ENCODE measurements at places on chromosomes 7 and 10.
A peak's percentile ranks its signal among the peaks of the same experiment; 100 is the strongest.

DNA sequence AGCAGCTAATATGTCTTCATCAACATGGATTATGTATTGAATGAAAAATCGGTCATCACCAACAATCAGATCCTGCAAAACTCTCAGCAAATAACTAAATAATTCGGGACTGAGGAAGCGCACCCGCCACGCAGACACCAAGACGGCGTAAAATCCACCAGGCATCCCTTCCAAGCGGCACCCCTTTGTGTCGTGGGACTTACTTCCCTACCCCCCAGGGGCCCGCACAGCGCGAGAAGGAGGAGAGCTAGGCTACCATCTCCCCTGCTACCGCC is 721 bp downstream of the ARL3 start:
- DNase-seq = no peak

GRCh38 chr10:89521368-89521767 is 14.0 kb downstream of the SLC16A12 start:
- no peak for DNase-seq

DNA sequence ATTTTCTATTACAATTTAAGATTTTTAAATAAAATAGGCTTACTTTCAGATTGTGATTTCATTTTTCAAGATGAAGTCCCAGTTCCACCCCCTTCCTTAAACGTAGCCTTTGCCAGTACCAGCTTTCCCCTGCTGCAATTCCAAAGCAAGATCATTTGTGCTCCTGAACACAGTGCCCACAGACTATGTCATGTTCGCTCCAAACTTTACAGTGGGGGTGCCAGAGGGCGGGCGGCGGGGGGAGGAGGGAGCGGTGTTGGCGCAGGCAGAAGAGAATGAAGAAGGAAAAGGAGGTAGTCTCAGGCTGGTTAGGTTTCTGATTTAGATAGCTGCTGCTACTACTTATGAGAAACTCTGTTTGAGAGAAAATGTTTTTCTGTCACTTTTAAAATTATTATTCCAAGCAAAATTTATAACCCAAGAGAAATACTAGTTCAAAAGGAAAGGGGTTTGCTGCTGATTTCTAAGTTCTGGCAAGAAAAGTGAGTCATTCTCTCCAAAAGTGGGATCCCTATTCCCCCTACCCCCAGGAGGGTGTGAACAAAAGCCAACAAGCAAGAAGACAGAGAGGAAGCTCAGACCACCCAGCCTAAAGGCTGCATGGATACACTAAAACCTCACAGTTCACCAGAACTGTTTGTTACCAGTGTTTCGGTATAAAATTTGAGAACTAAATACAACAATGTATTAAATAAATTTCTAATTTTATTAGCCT is 109.6 kb downstream of the SRPK2 start:
- no peak for DNase-seq

DNA sequence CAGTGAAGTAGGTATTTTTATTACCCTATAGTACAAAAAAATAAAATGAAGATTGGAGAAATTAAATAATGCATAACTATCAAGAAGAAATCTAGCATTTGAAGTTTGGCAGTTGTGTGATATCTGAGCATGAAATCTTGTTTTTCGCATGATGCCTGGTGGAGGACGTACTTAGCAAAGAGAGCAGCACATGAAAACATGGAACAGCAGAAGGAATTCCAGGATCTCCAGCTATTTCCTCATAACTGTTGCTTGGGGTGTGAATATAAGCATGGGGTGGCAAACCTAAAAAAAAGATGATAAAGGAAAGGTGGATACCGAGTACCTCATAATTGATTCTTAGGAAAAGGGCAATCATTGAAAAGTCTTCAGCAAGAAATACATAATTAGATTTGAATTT is 174.3 kb upstream of the FAM3C start:
- no peak for DNase-seq

GRCh38 chr7:132815696-132816311 is 239.5 kb upstream of the PLXNA4 start:
- no peak for DNase-seq

- peak; percentile 64 for DNase-seq
These were observed 58.9 kb downstream of the FRMPD2 start for GRCh38 chr10:48215486-48216203.

- no peak for DNase-seq
These were observed 3.3 kb downstream of the SUN3 start for GRCh38 chr7:48025624-48026023.

DNA sequence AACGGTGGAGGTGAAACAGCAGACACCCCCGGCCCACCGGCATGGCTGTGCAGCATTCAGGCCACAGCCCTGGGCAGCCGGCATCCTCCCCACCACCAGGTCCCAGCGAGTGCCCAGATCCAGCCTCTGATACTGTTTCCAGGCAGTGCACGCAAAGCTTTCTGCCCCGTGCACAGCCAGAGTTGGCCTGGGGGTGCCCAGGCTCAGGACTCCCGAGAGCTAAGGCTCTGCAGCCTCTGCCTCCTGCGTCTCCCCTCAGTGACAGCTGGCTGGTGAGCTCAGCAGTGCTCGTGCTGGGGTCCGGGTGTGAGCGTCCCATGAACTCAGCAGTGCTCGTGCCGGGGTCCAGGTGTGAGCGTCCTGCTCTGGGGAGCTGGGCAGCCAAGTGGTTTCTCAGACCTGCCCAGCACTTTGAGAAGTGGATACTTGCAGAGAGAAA is 65.4 kb downstream of the CFAP46 start:
- peak; percentile 0 for DNase-seq

- no peak for DNase-seq
These were observed 101.7 kb downstream of the AUTS2 start for GRCh38 chr7:69699931-69700330.

- no peak for DNase-seq
These were observed 6.0 kb downstream of the GNG11 start for GRCh38 chr7:93927585-93927984.

DNA sequence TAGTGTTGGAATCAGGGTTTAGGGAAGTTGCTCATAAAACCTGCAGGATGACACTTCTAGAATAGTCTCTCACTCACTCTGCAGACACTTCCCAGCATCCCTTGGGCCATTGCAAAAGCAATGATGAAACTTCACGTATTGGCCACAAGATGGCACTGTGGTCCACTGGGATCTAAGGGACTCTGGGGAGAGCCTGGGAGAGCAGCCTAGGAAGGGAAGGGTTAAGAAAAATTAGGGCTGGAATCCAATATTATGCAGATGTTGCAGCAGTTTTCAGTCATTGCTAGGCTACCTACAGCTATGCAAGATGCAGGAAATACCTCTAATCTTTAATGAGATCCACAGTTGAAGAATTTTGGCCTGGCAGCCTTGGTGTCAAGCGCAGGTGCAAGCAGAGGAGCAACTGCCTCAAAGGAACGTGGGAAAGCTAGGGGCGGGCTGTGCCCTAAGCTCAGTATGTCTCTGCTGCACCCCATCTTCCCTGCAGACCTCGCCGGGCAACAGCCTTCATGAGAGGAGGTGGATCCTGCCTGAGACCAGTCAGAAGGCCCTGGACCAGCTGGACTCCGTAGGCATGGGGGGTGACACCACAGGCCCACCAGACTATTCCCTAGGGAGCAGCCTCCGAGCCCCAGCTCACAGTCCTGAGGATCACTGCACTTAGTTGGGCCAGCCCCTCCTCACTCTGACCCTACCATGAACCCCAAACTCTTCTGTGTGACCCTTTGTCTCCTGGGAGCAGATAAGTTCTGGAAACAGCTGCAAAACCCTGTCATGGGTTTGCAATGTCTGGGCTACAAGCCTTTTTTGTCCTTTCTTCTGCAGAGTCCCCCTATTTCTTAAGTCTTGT is 127.9 kb upstream of the PRSS58 start:
- DNase-seq = peak; percentile 45

DNA sequence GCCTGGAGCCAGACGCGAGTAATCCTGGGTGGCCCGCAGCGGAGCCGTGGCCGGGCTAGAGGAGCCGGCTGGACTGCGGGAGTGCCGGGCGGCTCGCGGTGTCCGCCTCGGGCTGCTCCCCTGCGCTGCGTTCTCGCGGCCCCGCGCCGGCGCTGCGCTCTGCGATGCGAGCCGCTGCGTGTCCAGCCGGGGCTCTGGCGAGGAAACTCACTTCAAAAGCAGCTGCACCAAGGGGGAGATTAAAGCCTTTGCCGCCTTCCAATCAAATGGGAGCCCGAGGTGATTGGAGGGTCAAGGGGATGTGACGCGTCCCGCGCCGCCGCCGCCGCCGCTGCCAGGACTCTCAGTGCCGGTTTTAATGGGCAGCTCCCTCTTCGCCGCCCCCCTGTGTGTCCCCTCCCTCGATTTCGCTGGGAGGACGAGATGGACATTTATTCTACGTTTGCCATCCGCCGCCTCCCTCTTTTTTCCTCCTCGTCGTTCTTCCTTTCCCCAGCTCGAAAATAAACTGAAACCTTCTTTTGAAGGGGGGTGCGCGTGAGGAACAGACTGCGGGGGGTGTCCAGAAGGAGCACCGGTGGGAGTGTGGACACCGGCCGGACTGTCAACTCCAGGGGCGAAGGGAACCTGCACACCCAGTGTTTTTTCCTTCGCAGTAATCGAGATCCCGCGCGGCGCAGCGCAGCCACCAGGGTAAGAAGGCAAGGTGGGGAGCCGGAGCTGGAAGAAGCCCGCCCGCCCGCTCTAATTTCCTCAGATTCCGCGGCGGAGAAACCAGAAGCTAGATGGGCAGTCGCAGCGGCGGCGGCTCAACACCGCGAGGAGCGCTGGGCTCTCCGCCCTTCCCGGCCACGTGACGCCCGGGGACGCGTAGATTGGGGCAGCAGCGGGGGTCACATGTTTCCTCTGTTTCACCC is at the start of gene ZNF503:
Gene ZNF503 (minus strand): TSS at position 196 of the 917 bp plus-strand sequence. CDS start 345 bp downstream, outside the sequence.
- DNase-seq = peak; percentile 73

DNA sequence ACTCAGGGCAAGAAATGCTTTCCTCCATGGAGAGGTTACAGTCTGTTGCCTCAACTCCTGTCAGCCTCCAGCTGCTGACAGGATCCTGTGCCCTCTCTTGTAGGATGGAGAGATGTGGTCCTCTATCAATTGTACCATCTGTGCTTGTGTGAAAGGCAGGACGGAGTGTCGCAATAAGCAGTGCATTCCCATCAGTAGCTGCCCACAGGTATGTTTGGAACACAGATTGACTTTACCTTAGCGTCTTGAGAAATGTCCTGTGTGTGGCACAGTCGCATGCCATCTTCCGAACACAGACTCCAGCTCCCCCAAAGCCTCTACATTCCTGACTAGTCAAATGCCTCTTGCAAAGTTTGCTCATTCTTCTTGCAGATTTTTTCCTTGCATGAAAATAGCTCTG is 152.6 kb downstream of the BMPER start:
- DNase-seq = no peak

- DNase-seq = no peak
These were observed 181.5 kb upstream of the RNF32 start for GRCh38 chr7:156459067-156459466.

DNA sequence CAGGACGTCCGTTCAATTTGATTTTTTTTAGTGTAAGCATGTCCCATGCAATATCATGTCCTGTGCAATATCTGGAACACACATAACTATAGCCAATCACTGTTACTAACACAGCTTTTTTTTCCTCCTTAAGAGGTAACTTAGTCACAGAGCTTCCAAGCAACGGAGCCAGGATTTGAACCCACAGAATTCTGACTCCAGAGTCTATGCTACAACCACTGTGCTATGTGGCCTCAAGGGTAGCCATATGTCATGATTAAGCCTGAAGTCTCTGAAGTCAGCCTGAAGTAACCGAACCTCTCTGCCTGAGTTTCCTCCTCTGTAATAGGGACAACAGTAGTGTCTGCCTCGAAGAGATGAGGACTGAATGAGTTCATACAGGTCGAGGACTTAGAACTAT is 42.2 kb upstream of the TCF7L2 start:
- DNase-seq = no peak

DNA sequence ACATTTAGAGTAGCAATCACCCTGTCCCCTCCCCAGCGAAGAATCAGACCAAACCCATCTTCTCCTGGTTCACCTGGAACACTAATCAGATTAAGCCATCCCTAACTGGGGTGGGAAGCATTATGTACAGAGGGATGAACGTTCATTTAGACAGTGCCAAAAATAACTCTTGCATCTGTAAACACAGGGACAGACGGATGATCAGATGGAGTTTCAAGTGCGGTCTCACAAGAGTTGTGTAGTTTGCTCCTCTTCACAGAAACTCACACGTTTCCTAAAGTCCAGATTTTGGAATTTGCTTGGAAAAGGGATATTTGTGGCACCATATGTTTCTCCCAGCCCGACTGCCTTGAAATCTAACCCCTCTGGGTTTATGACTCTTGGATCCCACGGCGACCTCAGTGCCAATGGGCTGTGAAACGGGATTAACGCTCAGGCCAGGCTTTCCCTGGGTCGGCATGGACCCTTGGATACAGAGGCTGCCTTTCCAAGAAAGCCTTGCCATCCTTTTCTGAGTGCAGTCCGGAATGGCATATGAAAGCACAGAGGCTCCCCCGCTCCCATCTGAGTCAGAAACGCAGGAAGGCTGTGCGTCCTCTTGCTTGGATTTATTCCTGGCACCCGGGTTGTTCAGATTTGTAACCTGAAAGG is 293.2 kb upstream of the HABP2 start:
- DNase-seq = no peak

DNA sequence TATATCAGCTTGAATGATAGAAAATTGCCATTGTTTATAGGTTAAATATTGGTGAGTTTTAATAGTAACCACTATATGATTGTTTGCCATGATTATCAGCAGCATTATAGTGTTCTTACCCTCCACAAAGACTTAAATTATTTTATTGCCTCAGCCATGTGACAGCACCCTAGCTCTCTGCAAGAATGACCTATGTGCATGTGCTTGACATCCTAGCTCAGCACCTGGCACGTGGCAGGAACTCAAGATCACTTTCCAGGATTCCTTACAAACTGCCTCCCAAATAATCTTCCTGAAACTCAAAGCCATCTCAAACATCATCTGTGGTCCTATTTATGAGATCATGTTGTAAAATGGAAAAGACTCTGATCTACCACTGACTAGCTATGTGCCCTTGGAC is 68.1 kb upstream of the ANKRD30A start:
- DNase-seq = no peak

- DNase-seq = no peak
These were observed 481.4 kb downstream of the GALNT17 start for GRCh38 chr7:71613313-71613712.

DNA sequence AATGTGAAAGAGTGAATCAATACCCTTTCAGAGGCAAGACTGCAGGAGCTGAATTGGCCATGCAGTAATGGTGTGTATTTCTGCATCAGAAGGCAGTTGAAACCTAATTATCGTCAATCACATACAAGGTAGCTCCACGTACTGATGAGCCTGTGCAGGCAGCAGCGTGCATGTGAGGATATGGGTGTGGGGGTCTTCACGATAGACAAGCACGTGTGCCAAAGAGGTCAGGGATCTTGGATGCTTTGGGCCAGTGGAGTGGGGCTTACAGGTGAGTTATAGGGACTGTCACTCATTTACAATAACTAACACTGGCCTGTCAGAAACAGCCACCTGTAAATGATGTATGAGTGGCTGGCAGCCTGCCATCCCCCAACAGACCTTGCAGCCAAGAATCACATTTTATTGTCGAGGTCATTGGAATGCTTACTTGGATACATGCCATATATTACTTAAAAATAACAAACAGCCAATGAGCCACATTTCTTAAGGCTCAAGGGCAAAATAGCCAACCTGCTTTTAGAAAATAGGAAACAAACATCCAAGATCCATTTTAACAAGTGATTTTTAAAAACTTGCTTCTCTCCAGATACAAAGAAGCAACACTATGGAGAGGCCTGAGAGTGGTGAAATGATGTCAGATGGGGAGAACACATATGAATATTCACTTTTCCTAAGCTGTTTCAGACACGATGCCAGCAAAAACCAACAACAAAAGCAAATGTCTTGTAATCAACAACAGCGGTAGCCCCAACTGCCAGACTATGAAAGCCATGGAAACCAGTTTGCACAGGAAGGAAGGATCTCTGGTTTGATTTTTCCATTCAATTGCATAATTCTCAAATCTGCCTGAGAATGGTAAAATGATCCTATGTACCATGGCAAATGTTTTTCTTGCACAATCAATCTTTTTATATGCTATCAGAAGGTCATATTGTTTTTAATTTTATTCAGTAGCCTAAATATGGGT is 210.7 kb downstream of the SKAP2 start:
- no peak for DNase-seq

Data from activated T-cell treated with anti-CD3 and anti-CD28 coated beads, Interleukin-2, amount 50 U/mL, for 48 hours (primary cell).